ENCODE measurements at places on chromosomes 16 and 17. TPM values are rescaled to one million over a fixed set of nuclear protein-coding genes. Genes with fewer than 3 reads are reported as not detected.

SEPTIN12 gene
- not detected for total RNA-seq

RGS9 gene
- 2.3 TPM for total RNA-seq

MT1A gene
- 30.0 TPM for total RNA-seq

EPX gene
- total RNA-seq = not detected

CASKIN2 gene
- total RNA-seq = 18.3 TPM

MYO18A gene
- 159 TPM for total RNA-seq

ASPHD1 gene
- 1.5 TPM for total RNA-seq

DPEP3 gene
- not detected for total RNA-seq

NOTUM gene
- total RNA-seq = not detected

GHDC gene
- total RNA-seq = 13.1 TPM

GRCh38 chr16:27960619-27961295 is 102.8 kb downstream of the GSG1L start:
- no peak for DNase-seq

- no peak for DNase-seq
Measured at GRCh38 chr17:19510903-19511302, 22.8 kb upstream of the SLC47A1 start.

- DNase-seq = no peak
Measured at GRCh38 chr16:66576296-66576695, 3.0 kb upstream of the CMTM2 start.

- DNase-seq = no peak
Measured at GRCh38 chr17:70829876-70830275, 660.5 kb downstream of the KCNJ2 start.

- DNase-seq = no peak
Measured at GRCh38 chr17:74217037-74217730, 3.8 kb downstream of the TTYH2 start.

DNA sequence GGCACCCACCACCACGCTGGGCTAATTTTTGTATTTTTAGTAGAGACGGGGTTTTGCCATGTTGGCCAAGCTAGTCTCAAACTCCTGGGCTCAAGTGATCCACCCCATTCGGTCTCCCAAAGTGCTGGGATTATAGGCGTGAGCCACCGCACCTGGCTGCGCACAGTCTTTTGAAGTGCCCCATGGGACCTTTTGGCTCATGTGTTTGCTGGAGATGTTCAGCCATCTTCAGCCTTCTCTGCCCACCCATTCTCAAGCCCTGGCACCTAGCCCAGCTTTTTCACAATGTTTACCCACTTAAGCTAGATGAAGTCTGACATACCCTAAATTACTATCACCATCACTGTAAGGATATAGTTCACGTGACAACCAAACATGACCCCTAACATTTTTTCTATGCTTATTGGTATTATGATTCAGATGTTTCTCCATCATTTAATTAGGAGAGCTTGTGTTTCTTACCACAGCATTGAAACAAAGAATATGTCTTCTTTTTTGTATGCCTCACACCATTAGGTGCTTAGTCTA is 32.3 kb downstream of the PECAM1 start:
- no peak for DNase-seq

DNA sequence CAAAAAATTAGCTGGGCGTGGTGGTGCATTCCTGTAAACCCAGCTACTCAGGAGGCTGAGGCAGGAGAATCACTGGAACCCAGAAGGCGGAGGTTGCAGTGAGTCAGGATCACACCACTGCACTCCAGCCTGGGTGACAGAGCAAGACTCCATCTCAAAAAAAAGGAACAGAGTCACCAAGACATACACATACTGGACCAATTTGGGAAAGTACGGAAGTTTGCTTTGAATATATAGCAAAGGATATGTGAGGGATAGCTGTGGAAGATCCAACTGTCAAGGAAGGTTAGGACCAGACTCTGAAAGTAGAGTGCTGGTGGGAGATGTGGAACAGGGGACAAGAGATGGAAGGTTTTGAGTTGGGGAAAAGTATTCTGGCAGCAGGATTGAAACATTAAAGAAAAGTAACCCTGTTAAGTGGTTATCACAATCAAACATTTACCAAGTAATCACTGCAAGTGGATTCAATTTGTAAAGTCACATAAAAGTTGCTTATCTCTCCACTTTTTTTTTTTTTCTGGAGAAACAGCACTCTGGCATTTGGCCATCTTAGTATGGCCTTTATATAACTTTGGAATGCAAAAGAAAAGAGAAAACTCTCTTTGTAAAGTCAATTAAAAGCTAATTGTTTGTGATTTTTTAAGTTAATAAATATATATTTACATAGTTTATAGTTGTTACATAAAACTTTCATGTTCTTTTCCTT is 259.4 kb upstream of the TBX2 start:
- DNase-seq = no peak

- DNase-seq = no peak
Measured at GRCh38 chr17:57935833-57936807, 19.1 kb downstream of the CUEDC1 start.

- no peak for DNase-seq
Measured at GRCh38 chr17:27624539-27624938, 6.4 kb upstream of the LGALS9 start.

GRCh38 chr17:36533935-36534839 is 481 bp downstream of the MYO19 start:
- DNase-seq = peak; percentile 68

GRCh38 chr17:17050346-17051345 is 8.4 kb downstream of the MPRIP start:
- no peak for DNase-seq

DNA sequence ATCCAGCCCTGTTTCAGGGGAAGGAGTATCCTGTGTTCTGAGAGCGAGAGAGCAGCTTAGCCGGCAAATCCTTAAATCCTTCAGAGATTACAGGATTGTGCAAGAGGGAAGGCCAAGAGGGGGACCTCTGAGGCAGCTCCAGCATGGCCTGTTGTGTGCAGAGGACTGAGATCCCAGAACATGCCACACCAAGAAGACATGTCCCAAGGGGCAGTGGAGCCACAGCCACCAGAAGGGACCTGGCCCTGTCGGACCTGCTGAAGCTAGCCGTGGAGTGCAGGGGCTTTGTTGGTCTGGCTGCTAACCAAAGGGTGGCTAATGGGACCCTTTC is 1.6 kb upstream of the MRC2 start:
- DNase-seq = no peak

DNA sequence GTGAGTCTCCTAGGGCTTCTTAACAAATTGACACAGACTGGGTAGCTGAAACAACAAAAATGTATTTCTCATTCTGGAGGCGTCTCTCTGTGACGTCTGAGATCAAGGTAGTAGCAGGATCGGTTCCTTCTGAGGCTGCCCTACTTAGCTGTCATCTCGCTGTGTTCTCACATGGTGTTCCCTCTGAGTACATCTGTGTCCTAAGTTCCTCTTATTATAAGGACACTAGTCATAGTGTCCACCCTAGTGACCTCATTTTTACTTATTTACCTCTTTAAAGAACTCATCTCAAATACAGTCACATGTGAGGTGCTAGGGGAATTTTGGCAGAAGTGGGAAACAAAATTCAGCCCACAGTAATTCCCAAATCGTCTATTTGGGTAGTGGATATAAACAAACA is 529.1 kb downstream of the NPIPA7 start:
- DNase-seq = no peak

- no peak for DNase-seq
Measured at GRCh38 chr16:14560523-14560922, 69.5 kb downstream of the PARN start.

DNA sequence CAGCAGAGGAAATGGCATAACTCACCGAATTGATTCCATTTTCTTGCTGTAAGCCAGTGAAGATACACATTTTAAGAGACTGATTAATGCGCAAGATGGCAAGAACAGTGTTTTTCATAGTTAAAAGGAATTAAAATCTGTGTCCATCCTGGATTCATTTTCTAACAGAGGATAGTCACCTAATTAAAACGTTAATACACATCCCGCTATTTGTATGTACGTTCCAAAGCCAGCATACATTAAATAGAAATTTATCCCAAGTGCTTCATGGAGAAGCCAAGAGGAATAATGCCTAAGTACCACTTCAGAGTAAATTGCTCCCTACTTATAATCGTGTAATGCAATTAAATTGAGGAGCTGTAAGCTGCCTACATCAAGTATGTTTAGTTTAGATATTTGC is 49.9 kb downstream of the RBFOX1 start:
- no peak for DNase-seq

GRCh38 chr16:74736531-74737157 is 36.0 kb upstream of the MLKL start:
- DNase-seq = no peak

Measured in right atrium auricular region (tissue), 2 donors.